ENCODE measurements at places on chromosomes 16 and 17. TPM values are rescaled to one million over a fixed set of nuclear protein-coding genes. Genes with fewer than 3 reads are reported as not detected.

The PLA2G15 gene
- 13.4 TPM for total RNA-seq

The PYDC1 gene
- not detected for total RNA-seq

The VAT1L gene
- not detected for total RNA-seq

The PLA2G10 gene
- 5.8 TPM for total RNA-seq

The SEPTIN12 gene
- not detected for total RNA-seq

The SERPINF2 gene
- total RNA-seq = 9.5 TPM

- no peak for DNase-seq
Observed at GRCh38 chr17:68591583-68591982, 9.6 kb downstream of the FAM20A start.

DNA sequence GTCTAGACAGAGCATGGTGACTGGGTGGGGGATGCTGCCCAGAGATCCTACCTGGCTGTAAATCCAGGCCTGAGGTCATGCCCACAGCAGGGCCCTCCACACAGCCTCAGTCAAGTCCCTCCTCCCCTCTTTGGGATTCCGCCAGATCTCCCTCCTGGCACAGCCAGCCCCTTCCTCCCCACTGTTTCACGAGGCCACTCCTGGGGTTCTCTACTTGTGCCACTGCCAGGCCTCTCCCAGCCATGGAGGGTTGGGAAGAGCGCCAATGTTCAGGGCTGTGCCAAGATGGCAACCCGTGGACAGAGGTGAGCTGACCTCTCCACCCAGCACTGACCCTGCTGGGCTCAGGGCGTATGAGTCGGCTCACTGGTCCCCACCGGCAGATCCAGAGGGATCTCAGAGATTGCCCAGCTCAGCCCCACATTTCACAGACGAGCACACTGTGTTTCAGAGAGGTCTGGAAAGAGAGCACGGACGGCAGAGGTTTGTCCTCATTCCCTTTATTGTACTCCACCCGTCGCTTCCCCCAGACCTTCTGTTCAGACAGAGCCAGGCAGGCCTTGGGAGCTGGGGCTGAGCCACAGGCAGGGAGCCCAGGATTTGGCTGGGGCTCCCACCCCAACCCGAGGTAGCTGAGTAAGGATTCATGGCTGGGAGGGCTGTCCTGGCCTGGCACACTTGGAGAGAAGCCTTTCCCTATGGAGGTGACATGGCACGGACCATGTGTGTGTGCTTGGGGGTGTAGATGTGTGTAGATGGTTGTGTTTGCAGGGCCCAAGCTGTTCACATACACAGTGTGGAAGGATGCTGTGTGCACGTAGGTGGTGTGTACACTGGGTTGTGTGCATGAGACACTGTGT, 3.5 kb upstream of the CAMKK1 start:
- no peak for DNase-seq

DNA sequence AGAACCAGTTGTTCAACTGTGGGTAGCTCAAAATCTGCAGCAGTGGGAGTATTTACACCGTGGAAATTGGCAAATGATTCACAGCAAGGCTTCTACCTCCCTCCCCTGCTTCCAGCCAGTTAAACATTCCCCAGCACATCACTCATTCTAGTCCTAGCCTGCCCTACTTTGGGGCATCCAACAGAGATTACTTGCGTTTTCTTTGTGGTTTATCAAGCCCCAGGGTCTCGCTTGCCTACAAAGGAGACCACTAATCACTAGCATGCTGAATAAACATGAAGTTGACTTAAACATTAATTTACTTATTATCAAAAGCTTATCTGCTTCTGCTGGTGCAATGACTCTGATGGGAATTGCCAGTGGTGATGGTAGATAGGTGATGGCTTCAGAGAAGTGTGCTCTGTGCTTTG, 94.5 kb downstream of the MARF1 start:
- no peak for DNase-seq

DNA sequence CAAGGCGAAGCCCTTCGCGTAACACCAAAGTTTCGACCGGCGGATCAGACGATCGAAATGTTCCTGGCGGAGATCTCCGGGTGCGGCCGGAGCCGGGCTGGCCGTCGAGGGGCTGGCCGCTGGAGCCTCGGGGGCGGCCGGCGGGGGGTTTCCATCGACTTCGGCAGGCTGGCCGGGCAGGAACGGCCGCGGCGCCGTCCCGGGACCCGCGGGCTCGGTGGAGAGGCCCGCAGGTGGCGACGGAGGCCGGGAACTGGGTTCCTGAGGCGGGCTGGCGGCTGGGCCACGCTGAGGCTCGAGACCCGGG, 1.1 kb downstream of the EPOP start:
- no peak for DNase-seq

GRCh38 chr16:54447576-54448440, 161.2 kb upstream of the IRX3 start:
- DNase-seq = peak; percentile 17

DNA sequence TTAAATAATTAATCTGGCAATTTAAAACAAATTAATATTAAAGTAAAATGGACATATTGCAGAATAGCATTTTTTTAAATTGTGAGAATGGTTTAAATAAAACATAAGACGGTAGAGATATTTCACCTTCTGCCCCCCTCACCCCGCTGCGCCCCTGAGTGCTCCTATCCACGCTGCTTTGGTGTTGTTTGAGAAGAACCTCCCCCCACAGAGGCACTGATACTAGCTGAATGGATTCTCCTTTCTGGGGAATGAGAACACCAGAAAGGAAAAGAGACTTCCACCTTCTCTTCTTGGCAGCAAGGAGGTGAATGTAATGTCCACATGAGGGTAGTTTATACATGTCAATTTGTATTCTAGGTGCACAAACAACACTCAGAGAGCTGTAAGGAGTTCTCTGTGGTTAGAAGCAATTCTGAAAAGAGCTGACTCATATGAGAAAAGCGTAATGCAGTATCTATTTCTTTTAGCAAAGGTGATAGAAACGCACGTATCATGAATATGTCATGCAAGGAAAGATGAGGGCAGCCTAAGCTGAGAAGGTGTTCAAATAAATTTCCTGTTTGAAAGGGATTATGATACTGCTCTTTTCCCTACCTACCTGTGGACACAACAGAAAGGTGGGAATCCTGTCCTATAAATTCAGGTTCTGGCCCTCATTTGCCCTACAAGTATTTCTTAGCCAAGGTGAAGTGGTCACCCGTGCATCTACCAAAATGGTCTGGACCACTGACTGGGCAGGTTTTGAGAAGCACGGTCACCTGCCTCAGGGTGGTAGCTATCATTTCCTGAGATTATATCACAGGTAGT, 126.9 kb downstream of the PARN start:
- DNase-seq = peak; percentile 55

DNA sequence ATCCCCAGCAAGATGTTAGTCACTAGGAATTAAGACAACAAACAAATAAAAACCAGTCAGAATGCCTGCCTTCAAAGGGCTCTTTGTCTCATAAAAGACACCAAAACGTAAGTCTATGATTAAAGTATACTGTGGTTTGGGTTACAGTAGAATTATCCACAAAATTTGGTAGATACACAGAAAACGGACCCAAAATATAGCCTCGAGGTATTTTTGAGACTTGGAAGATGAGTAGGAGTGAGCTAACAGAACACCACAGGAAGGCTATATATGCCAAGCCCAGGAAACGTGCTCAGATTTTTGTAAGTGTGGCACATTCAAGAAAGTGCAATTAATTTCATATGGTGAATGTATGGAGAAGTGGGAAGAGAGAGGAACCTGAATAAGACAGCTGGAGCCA, 831.4 kb downstream of the CDH11 start:
- DNase-seq = no peak

DNA sequence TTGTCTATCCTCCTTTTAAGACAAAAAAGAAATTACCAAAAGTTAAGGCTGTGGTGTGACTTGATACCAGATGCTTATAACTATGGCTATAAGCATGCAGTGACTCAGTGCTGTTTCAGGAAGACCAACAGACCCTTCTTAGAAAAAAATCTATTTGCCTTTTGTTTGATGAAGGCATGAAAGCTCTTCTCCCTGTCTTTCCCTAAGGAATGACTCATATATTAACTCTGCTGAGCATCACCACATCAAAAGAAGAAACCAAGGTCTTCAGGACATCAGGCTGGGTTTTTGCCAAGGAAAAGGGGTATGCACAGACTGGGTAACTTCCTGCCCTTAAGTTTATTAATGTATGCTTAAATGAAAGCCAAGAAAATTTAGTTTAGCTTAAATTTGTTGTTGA, 47.1 kb downstream of the VMP1 start:
- DNase-seq = peak; percentile 55

GRCh38 chr16:50311891-50312501, 45.6 kb downstream of the ADCY7 start:
- no peak for DNase-seq

- no peak for DNase-seq
Observed at GRCh38 chr16:77711775-77712174, 10.5 kb upstream of the NUDT7 start.

GRCh38 chr16:15483857-15484256, 49.5 kb downstream of the BMERB1 start:
- DNase-seq = no peak

DNA sequence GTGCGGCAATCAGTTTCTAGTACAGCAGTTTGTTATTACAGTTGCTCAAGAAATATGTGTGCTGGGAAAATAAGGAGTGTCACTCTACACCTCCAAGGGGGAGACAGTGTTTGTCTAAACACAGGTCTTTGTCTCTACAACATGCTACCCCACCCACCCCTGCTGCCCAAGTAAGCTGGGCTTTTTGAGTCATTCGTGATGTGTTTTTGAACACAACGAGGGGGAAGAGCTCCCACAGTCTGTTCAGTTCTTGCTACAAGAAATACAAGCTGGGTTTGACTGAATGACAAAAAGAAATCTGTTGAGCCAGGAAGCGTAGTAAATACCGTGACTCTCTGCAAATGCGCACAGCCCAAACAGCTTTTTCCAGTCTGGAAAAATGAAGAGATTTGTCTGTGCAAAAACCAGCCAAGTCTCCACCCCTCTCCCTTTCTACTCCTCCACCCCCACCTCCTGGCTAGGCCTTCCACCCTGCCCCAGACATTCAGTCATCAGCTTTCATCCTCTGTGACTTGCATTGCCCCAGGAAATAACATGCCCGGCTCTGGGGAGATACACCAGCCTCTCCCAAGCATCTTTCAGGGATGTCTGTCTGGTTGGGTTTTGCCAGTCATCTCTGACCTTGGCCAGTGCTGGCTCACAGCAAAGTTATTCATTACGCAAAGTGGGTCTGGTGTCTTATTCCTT, 25.7 kb downstream of the CHD9 start:
- DNase-seq = peak; percentile 61

All from PC-9 (cell line).